Karpas-422 (cell line): ENCODE measurements at places on chromosomes 5 and 9. TPM values are rescaled to one million over a fixed set of nuclear protein-coding genes. Genes with fewer than 3 reads are reported as not detected.

DNA sequence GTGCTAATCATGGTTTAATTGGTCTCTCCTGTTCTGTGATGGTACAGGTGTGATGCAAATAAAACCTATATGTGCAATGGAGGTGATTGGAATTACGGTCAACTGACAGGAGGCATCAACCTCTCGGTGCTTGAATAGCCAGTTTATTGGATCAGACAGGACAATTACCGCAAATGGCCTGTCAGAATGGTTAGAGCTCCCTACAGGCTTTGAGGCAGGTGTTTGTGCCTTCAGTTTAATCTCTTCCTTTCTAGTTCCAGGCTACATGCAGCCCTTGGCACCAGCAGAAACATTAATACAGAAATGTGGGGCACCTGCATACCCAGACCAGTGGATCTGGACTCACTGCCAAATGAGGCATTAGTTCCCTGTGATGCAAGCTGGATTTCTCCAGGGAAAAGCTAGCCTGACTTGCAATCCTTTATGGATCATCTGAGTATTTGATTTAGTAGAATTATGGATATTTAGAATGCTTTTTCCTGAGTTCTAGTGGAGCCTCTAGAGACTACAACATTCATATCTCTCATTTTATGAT, 128.6 kb downstream of the MAT2B start:
- DNase-seq, result no peak
- H3K4me1 ChIP-seq, result no peaks in the 10 kb centered on the region
- H3K4me3 ChIP-seq, result no peak overlapping the region

- H3K4me1 ChIP-seq, result peaks cover 36% of the 10 kb centered on the region
- no peak overlapping the region for H3K27ac ChIP-seq
- no peaks in the 10 kb centered on the region for H3K27me3 ChIP-seq
- no peak for DNase-seq
Measured at GRCh38 chr9:93132287-93132927, 1.6 kb downstream of the NINJ1 start.

DNA sequence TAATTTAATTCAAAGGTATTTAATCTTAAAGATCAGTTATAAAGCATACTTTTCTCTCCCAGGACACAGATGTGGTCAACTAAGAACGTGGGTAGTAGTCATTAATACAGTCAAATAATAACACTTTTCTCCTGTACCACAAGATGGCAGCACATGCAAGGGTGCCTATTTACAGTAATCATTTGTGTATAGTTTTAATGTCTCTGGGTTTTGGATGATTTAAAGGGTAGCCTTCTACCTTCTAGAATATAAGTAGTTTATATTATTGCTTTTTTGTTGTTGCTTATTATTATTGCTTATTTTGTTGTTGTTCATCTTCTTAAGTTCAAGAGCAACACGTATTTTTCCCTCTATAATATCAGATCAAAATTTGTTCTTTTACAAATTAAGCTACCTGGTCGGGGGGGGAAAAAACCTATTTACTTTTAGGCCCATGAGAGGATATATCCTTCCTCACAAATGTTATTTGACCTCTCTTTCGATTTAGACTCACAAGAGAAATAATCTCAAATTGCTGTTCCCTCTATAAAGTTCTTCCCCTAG, 59.6 kb upstream of the SLC27A6 start:
- H3K27ac ChIP-seq, result no peak overlapping the region
- H3K27me3 ChIP-seq, result no peaks in the 10 kb centered on the region
- no peaks in the 10 kb centered on the region for H3K4me1 ChIP-seq
- no peaks in the 10 kb centered on the region for H3K36me3 ChIP-seq
- DNase-seq, result peak; percentile 81

DNA sequence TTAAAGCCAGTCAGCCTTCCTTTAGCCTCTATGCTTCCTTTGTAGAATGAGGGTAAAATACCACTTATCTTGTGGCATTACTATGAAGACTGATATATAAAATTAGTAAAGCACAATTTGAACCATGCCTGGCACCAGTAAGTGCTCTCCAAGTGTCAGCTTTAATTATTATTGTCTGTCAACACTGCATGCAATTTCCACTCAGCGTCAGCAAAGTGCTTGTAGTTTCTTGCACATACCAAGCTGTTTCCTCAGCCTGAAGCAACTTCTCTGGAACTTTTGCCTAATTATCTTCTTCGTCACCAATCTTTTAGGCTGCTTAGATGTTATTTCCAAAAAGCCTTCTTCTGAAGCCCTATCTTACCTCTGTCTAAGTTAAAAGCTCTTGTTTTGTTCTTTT, 177.3 kb downstream of the CDC42SE2 start:
- H3K27ac ChIP-seq, result no peak overlapping the region
- peaks cover 74% of the 10 kb centered on the region; the same call in 1 of the 2 replicates for H3K36me3 ChIP-seq
- H3K27me3 ChIP-seq, result no peaks in the 10 kb centered on the region
- no peak for DNase-seq

DNA sequence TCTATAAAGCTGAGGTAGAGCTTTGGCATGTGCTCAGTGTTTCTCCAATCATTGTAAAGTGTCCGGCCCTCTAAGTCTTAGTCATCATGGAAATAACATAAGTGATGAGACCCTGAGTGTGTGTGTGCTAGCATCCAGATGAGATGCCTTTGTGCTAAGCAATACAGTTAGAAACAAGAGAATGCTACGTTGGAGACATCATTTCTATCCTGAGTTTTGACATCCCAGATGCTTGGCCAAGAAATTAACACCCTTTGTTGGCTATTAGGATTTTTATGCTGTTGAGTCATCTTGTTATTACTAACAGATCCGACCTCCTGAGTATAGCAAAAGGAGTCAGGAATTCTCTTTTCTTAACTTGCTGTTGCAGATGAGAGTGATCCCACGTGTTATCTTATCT, 508.0 kb downstream of the GADD45G start:
- H3K4me3 ChIP-seq, result no peak overlapping the region
- H3K27me3 ChIP-seq, result no peaks in the 10 kb centered on the region
- no peak for DNase-seq
- H3K27ac ChIP-seq, result no peak overlapping the region

DNA sequence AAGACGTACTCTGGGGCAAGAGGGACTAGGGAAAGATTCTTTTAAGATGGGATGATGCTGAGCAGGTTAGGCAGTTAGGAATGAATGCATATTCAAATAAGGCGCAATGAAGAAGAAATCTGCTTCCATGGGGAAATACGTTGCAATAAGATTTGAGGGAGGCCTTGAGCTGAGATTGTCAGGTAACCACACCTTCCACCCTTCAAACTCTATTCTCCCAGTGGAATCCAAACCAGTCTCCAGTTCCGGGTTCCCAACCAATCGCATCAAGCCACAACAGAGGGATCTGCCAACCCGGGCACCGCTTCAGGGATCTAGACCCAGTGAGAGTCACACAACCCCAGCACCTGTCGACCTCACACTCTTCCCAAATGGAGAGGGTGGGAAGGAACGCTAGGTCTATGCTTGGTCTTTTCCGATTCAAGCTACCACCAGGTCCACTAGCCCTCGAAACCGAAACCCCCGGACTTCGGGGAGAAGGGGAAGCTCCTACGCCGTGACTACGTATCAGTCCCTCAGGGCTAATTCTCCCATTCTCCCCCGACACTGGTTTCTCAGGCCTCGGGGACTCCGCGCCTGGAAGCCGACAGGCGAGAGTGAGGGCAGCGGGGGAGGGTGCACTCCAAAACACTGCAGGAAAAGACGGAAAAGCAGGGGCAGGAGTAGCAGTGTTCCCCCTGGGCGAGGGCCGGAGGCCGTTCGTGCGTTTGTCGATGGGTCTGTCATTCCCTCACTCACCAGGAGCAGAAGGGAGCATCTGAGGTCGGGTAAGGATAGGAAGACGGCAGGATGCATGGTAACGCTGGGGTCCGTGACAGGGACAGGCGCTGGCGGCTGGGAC, 534 bp downstream of the ERP44 start:
- H3K27me3 ChIP-seq, result no peaks in the 10 kb centered on the region
- peaks cover 42% of the 10 kb centered on the region for H3K4me1 ChIP-seq
- H3K27ac ChIP-seq, result peak overlapping the region; percentile 41
- DNase-seq, result peak; percentile 79
- peaks cover 8% of the 10 kb centered on the region; the same call in 1 of the 2 replicates for H3K36me3 ChIP-seq

DNA sequence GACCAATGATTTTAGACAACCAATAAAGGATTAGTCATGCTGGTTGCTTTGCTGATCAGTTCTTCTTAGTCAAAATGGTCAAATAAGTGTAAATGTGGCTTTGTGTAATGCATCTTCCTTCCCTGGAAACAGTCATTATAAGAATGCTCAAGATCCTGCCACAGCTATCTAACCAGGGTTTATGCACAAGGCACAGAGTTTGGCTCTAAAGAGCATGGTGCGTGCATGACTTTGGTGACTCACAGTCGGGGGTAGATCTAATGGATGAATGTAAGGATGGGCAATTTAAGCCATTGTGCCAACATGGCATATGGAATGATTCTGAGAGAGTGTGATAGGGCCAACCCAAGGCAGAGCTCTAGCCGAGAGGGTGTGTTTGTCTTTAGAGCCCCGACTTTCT, 6.5 kb downstream of the LIX1 start:
- DNase-seq, result no peak
- no peak overlapping the region for H3K4me3 ChIP-seq
- no peak overlapping the region for H3K27ac ChIP-seq
- H3K36me3 ChIP-seq, result no peaks in the 10 kb centered on the region
- H3K27me3 ChIP-seq, result no peaks in the 10 kb centered on the region

- no peak overlapping the region for H3K27ac ChIP-seq
- no peaks in the 10 kb centered on the region for H3K27me3 ChIP-seq
- H3K36me3 ChIP-seq, result no peaks in the 10 kb centered on the region
- no peak for DNase-seq
- no peak overlapping the region for H3K4me3 ChIP-seq
- peaks cover 21% of the 10 kb centered on the region for H3K4me1 ChIP-seq
Measured at GRCh38 chr9:5446451-5447236, 3.7 kb upstream of the CD274 start.

- peaks cover 32% of the 10 kb centered on the region for H3K4me1 ChIP-seq
- H3K36me3 ChIP-seq, result no peaks in the 10 kb centered on the region
- H3K27me3 ChIP-seq, result peaks cover 4% of the 10 kb centered on the region; the same call in 1 of the 2 replicates
- H3K4me3 ChIP-seq, result no peak overlapping the region
- H3K27ac ChIP-seq, result no peak overlapping the region
Measured at GRCh38 chr5:93587597-93588351, 4.8 kb downstream of the NR2F1 start.

GRCh38 chr9:34396276-34397214, 19.8 kb upstream of the MYORG start:
- H3K4me3 ChIP-seq, result no peak overlapping the region
- DNase-seq, result no peak
- H3K4me1 ChIP-seq, result no peaks in the 10 kb centered on the region
- H3K27me3 ChIP-seq, result no peaks in the 10 kb centered on the region
- H3K36me3 ChIP-seq, result no peaks in the 10 kb centered on the region

Gene MYMK
- total RNA-seq, result not detected in 2 replicates

DNA sequence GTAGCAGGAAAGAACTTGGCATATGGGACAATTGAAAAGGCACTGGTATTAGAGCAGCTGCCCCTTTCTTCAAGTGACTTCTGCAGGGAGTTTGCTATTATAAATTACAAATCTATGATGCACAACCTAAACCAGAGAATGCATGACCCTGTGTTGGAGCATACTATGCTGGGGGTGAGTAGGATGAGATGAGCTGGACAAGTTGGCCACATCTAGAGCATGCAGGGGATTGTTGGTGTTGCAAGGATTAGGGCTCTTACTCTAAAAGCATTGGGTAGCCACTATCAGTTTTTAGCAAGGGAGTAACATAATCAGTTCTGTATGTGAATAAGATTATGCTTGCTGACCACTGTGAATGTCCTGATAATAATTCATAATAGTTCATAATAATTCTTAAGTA, 186.7 kb downstream of the KIAA0825 start:
- no peaks in the 10 kb centered on the region for H3K4me1 ChIP-seq
- no peaks in the 10 kb centered on the region for H3K27me3 ChIP-seq

DNA sequence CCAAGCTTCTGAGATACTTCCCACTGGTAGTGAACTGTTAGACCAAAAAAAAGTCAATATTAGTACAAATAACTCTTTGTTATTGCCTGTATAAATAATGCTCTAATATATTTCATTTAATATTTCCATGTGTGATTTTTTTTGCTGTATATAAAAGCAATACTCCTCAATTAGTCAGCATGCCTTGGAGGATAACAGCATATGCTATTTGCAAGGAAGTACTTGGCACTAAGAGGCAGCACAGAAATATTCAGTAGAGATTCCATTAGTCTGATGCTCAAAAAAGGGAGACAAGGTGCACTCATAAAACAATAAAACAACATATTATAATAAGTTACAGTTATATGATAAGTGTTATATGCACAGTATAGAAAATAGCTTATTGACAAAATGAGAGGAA, 296.6 kb upstream of the MPDZ start:
- no peak overlapping the region for H3K4me3 ChIP-seq
- no peaks in the 10 kb centered on the region for H3K36me3 ChIP-seq
- DNase-seq, result no peak

DNA sequence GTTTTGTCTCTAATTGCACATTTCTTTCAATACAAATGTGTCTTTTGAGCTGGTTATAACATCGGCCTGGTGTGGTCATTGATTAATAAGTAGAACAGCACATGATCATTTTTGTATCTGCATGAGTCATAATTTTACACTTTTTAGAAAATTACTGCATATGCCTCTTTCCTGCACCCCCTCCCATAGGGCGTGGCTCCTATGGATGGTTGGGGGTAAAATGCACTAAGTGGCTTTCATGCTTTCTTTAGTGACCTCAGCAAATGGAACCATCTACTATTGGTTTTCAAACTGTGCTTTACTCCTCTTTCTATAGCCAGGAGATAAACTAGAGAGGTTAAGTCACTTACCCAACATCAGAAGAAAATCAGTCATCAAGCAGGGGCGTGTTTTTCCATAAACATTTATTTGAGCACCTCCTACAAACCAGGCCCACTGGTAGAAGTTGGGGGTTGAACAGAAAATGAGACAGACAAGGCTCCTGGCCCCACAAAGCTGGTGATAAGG, 3.8 kb downstream of the ANXA6 start:
- DNase-seq, result peak; percentile 49
- H3K27ac ChIP-seq, result peak overlapping the region; percentile 95
- H3K4me3 ChIP-seq, result peak overlapping the region; percentile 33
- peaks cover 90% of the 10 kb centered on the region for H3K4me1 ChIP-seq
- H3K27me3 ChIP-seq, result no peaks in the 10 kb centered on the region

- peaks cover 24% of the 10 kb centered on the region for H3K4me1 ChIP-seq
- no peak overlapping the region for H3K4me3 ChIP-seq
- H3K27ac ChIP-seq, result no peak overlapping the region
- DNase-seq, result peak; percentile 57
Measured at GRCh38 chr9:124251605-124252378, 6.0 kb upstream of the NEK6 start.

Gene UCK1
- 8.0 and 23.5 TPM in 2 replicates for total RNA-seq

Gene IGIP
- total RNA-seq, result 2.5 and 3.9 TPM in 2 replicates

DNA sequence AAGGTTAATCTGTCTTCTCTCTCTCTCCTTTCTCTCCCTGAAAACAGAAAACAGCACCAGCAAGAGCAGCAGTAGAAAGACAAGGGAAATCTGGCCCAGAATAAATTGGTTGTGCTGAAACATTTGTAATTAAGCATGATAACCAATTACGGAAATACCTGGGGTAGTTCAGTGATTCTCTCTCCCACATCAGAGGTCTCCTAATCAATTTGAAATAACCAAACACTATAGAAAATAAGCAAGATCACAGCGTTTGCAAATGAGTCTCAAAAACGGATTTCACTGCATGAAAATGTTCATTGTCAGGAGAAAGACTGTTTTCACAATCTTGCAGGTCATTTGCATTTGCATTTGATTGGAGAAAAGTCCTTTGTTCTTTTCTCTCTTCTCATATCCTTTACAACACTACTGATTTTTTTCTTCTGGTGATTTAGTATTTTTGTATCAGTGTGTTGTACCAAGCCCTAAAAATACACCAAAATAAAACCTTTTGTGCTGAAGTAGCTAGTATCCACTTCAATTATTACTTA, 36.8 kb upstream of the CDH6 start:
- DNase-seq, result no peak
- no peaks in the 10 kb centered on the region for H3K36me3 ChIP-seq
- H3K27ac ChIP-seq, result no peak overlapping the region
- no peak overlapping the region for H3K4me3 ChIP-seq
- H3K27me3 ChIP-seq, result no peaks in the 10 kb centered on the region
- H3K4me1 ChIP-seq, result no peaks in the 10 kb centered on the region
